HFFc6 (cell line): ENCODE measurements at places on chromosomes 2 and 18. TPM values are rescaled to one million over a fixed set of nuclear protein-coding genes. Genes with fewer than 3 reads are reported as not detected.

Gene DPP10
- total RNA-seq: not detected in 3 replicates

Gene ANKZF1
- total RNA-seq: 11.7 and 15.9 TPM in 2 replicates

Gene PIGN
- 23.7 to 25.7 TPM (median 24.1 TPM) in 3 replicates for total RNA-seq

Gene GPR55
- total RNA-seq: not detected in 3 replicates

Gene ARHGAP28
- total RNA-seq: 0.39 to 0.75 TPM (median 0.74 TPM) in 3 replicates

Gene OXER1
- total RNA-seq: not detected in 2 replicates

Gene MDH1B
- total RNA-seq: 0.18 to 0.46 TPM (median 0.21 TPM) in 3 replicates
